ENCODE measurements at places on chromosomes 16 and 17. TPM values are rescaled to one million over a fixed set of nuclear protein-coding genes. Genes with fewer than 3 reads are reported as not detected.

- DNase-seq = no peak
These were observed 250.0 kb downstream of the CNTNAP4 start for GRCh38 chr16:76527244-76527643.

The KLHL10 gene
- not detected for total RNA-seq

The KRTAP17-1 gene
- total RNA-seq = not detected

- DNase-seq = no peak
These were observed 692.9 kb upstream of the EEF2KMT start for GRCh38 chr16:5790512-5790911.

- DNase-seq = no peak
These were observed 37.1 kb upstream of the MGAT5B start for GRCh38 chr17:76830987-76831715.

- no peak for DNase-seq
These were observed 7.7 kb upstream of the C16orf78 start for GRCh38 chr16:49365711-49366509.

The NEUROD2 gene
- not detected for total RNA-seq

The UBE2I gene
- 253 TPM for total RNA-seq

The PERCC1 gene
- total RNA-seq = 0.33 TPM

- no peak for DNase-seq
These were observed 878 bp downstream of the KRT10 start for GRCh38 chr17:40821536-40821935.

DNA sequence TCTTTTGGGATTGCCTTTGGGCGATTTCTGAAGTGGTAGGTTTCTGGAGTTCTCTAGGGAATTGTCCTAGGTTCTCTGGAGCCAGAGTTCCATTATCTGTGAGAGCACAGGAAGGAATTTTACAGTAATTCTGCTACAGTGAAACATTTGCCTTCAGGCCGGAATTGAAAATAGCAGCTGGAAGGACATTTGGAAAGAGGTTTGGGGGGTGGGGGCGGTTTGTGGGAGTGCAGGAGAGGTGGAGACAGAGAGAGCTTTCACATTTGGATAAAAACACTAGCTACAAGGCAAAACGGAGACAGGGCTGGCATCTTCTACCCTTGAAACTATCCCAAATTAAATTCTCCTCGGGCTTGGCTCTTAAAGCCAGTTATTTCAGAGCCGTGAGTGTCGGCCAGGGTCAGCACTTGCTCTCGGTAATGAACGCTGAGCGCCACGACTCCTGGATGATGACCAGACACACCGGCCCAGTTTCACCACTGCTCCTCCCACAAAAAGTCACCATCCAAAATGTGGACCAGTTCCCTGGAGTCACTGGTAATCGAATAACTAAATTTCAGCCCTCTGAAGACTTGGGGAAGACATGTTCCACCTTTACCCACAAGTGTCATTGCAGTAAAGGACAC is 67.7 kb upstream of the TANC2 start:
- DNase-seq = no peak
